ENCODE measurements at places on chromosomes 7 and 10. TPM values are rescaled to one million over a fixed set of nuclear protein-coding genes. Genes with fewer than 3 reads are reported as not detected.
A peak's percentile ranks its signal among the peaks of the same experiment; 100 is the strongest.

DNA sequence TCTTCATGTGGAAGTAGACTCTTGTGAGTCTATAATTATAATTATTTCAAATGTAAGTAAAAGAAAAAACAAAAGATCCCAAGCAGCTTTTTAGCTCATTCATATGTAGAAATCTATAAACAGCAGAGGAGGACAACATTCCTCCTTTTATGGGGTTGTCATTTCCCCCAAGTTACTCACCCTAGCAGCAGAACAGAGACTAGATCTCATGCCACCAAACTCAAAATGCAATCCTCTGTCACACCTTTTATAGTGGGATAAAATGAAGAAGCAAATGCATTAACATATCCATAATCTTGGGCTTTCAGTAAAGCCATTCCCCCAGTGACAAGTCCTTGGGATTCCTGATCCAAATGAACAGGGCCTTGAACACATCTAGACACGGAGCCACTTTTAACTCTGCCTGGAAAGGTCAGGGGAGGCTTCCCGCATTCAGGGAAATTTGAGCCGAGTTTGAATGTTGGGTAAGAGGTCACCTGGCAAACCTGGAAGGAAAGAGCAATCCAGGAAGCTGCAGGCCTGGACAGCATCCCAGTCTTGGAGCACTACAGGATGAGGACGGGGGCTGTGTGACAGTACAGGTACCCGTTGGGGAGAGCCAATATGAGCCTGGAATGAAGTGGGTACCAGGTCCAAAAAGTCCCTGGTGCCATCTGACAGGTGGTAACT, 76.4 kb downstream of the DOCK4 start:
- peak; percentile 7 for DNase-seq

DNA sequence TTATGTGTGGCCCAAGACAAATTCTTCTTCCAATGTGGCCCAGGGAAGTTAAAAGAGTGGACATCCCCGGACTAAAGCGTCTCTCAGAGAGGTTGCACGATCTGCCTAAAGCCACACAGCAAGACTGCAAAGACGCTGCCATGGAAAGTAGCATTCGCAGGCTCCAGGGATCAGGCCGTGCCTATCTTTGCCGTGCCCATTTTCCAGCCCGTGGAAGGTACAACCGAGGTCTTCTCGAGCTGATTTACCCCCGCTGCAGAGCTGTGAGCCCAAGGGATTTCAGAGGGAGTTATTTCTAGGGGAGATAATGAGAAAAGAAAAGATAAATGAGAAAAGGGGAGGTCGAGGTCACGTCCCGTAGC, 1.0 kb upstream of the NYAP1 start:
- no peak for DNase-seq

- DNase-seq: no peak
These were observed 27.9 kb downstream of the GTF2IRD1 start for GRCh38 chr7:74481458-74482196.

DNA sequence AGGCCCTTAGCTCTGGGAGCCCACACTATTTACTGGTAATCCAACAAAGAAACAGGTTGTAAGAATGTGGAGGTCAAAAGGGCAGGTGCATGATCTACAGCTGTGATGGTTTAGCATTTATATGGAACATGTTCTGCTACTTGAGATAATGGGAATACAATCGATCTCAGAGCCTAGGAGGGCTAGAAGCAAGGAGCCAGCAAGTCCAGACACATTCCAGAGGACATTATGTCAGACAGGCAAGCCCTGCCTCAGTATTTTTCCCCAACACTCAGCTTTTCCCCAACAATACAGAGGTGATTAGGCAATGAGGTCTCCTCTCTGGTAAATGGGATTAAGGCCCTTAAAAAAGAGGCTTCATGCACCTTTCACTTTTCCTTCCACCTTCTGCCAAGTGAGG, 21.4 kb upstream of the GNAT3 start:
- no peak for DNase-seq

GRCh38 chr7:90465816-90466215, 3.6 kb upstream of the PTTG1IP2 start:
- no peak for DNase-seq

DNA sequence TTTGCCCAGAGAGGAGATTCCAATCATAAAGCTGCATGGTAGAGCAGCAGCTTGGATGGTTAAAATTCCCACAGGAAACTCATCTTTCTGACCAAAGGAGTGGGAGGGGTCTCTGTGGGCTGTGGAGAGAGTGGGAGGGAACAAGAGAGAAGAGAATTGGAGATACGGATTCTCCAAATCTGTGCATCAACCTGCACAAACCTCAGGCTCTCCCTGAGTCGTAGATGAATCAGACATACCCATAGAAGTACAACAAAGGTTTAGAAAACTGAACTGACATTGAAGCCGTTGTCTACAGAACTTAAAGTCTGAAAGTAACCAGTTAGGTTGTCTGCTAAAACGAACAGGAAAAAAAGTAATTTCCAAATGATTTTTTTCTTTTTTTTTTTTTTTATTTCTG, 41.9 kb downstream of the CYCS start:
- DNase-seq: no peak

GRCh38 chr10:114359041-114359952, 45.0 kb downstream of the AFAP1L2 start:
- DNase-seq: no peak

GRCh38 chr7:139370301-139370942, 10.7 kb downstream of the LUC7L2 start:
- DNase-seq: no peak

DNA sequence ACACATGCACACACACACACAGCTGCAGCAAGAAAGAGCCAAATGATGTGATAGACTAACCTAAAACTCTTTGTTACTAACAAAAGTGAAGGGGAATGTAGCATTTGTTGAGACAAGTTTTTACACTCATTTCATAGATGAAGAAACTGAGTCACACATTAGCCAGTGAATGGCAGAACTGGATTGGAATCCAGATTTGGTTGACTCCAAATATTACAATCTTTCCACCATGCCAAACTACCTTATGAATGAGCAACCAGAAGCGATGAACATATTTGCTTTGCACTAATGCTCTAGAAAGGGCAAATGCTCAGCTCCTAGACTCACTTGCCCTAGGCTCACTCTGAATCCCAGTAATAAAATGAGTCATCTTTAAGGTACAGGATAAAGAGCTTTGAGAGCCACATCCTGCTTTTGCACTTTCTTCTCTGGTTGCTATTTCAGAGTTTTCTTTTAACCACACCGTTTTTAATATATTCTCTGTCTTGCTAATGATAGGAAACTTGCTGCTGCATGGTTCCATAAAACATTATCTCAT, 111.9 kb downstream of the GPAM start:
- DNase-seq: no peak

DNA sequence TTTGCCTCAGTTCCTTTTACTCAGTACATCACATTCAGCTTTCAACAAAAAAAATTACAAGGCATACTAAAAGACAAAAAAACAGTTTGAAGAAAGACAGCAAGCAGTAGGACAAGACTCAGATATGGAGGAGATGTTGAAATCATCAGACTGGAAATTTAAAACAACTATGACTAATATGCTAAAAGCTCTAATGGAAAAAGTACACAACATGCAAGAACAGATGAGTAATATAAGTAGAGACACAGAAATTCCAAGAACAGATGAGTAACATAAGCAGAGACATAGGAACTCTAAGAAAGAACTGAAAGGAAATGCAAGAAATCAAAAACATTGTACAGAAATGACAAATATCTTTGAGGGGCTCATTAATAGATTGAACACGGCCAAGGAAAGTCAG, 402.6 kb downstream of the NEBL start:
- no peak for DNase-seq

GRCh38 chr10:110425684-110426293, 71.9 kb upstream of the DUSP5 start:
- DNase-seq: no peak

GRCh38 chr10:43867667-43868565, 219.2 kb upstream of the ZNF32 start:
- no peak for DNase-seq

DNA sequence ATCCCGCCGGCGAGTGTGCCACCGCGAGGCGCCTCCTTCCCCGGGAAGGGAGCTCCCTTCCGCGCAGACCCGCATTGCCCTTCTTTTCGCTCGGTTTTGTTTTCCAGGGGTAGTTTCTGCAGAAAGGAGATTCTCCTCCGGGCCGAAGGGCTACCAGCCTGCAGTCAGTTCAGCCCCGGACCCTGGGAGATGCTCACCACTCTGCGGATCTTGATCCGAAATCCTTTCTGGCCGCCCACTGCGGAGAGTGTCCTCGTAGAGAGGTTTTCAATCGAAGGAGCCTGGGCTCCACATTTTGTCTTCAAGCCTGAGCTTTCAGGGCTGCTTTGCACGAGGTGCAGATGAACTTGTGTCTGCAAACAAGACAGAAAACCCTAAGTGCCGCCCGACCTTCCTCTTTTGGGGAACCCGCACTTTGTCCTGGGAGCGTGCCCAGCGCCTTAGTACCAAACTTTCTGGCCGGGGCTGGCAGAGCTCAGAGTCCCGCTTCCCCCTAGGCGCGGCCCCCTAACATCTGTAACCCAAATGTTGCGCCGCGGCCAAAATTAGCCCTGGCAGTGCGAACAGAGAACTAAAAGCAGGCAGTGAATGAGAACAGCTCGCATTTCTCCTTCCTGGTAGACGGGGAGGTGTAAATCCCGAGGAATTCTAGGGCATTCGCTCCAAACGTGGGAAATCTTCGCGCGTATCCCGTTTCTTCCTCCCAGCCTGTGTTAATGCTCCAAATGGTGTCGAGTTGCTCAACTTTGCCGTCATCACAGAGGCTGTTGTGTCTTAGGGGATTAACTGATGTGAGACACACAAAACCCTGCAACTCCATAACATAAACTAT, 6.7 kb upstream of the EN2 start:
- no peak for DNase-seq

DNA sequence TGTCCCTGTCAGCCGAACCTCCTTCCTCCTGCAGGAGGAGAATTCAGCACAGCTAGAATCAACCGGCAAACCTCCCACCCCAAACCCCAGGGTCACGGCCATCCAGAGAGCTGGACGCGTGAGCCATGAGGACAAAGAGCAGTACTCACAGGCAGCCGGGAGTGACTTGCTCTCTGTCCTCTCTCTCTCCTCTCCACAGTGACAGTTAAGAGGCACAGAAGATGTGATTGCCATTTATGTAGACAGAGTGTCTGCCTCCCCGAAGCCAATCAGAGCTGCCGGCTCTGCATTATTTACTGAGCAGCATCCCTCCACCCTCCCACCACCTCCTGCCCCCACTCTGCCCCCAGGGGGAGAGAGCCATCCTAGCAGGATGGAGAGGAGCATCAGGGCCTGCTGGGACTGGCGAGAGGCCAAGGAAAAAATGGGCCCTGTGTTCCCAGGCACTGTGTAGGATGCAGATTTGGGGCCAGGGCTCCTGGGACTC, 4.3 kb downstream of the DDC start:
- DNase-seq: no peak

Gene PLAC9
- 4.2 TPM for total RNA-seq

Gene HOXA9
- total RNA-seq: 18.0 TPM

Gene MICALL2
- total RNA-seq: 83.2 TPM

Gene STAMBPL1
- 22.4 TPM for total RNA-seq

Data from left colon (tissue), 2 donors.